ENCODE measurements at places on chromosomes 7 and 10.

- DNase-seq: no peak
Measured at GRCh38 chr7:36223851-36224250, 70.8 kb downstream of the EEPD1 start.

- no peak for DNase-seq
Measured at GRCh38 chr7:27156508-27156898, at the start of gene HOXA7. Gene HOXA7 (minus strand): TSS chr7:27156675. CDS start chr7:27156545, 130 bp downstream.

DNA sequence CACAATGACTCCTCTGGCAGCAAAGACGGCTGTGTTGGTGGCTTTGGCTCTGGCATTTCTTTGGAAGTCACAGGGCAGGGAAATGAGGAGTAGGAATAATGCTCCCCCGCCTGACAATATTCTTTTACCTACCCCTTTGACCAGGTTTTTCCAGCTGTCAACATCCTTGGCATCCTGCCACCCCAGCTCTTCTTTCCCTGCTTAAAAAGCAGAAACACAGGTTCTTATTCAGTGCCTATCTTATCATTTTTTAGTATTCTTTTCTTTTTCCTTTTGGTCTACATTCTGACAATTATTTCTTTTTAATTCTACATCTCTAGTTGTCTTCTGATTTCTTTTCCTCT lies 97.7 kb downstream of the CREB5 start:
- DNase-seq: no peak

DNA sequence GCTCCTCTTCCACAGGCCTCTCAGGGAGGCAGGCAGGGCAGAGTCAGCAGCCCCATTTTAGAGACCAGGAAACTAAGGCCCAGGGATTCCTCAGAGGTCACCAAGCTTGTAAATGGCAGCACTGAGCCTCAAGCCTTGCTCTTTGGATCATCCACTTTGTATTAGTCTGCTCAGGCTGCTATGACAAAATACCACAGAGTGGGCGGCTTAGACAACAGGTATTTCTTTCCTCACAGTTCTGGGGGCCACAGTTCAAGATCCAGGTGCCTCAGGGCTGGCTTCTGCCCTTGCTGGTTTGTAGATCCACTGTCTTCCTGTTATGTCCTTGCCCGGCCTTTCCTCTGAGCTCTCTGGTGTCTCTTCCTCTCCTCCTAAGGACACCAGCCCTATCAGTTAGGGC lies 151.2 kb downstream of the GRK5 start:
- DNase-seq: no peak

DNA sequence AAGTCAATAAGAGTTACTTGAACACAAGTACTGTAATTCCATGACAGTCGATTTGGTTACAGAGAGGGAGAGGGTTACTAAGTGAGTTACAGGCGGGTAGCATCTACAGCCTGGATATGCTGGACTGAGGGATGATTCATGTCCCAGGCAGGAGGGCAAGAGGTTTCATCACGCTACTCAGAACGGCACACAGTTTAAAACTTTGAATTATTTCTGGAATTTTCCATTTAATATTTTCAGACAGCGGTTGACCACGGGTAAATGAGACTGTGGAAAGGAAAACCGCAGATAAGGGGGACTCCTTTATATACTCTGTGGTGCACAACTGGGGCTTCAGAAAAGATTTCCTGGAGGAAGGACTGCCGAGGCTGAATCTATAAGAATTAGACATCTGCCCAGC lies 25.7 kb upstream of the LRRC4 start:
- no peak for DNase-seq

- DNase-seq: no peak
Measured at GRCh38 chr10:97454330-97455036, 8.5 kb downstream of the ZDHHC16 start.

- no peak for DNase-seq
Measured at GRCh38 chr7:126698446-126698845, 554.3 kb downstream of the GRM8 start.

- no peak for DNase-seq
Measured at GRCh38 chr10:35540296-35541164, 64.6 kb upstream of the GJD4 start.

DNA sequence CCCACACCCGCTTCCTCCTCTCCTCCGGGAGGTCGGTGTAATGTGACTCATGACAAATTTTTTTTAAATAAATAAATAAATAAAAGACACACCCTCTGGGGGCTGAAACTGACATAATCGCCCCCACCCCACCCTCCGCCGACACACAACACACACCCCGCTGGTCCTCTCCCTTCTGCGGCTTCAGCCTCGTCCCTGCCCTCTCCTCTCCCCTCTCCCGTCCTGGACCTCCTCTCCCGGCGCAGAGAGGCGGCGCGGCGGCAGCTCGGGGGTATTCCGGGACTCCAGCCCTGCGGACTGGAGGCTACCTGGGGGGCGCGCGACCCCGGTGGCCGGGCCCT lies 686 bp downstream of the ABI1 start:
- no peak for DNase-seq

GRCh38 chr7:28152594-28152993 lies 28.0 kb downstream of the JAZF1 start:
- DNase-seq: no peak

- DNase-seq: no peak
Measured at GRCh38 chr10:78651287-78651686, 417.5 kb upstream of the ZMIZ1 start.

DNA sequence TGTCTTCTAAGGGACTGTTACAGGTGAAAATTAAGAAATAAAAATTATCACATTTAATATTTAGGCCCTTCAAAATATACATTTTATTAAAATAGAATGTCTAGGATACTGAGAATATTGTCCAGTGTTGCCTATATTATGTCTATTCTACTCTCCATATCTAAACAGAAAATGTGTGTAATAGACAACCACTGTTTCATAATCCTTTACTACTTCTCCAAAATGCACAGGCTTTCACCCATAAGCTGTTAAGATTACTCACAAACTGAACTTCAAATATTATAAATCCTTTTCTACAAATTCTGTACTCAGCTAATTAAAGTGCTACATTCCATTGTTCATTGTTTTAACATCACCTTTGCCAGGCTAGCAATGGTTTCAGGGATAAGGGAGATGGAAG lies 56.7 kb upstream of the TFEC start:
- DNase-seq: no peak

DNA sequence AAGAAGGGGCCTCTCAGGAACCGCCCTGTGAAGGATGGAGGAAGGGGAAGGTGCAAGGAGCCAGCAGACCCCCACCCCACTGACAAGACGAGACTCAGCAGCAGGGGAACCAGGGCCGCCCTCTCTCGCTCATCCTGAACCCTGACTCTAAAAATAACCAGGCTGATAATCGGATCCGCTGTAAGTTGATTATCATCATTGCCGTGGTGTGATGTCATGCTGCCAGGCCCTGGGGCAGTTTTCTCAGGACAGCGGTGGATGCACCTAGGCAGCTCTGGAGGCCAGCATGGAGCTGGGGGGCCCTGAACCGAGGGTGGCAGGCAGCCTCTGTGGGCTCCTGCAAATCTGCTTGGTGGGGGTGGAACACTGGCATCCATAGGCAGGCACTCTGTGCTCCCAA lies 7.9 kb downstream of the RET start:
- DNase-seq: no peak

GRCh38 chr10:130062976-130063375 lies 47.7 kb downstream of the C10orf143 start:
- no peak for DNase-seq

- DNase-seq: peak; percentile 45
Measured at GRCh38 chr10:48279081-48279751, 4.7 kb upstream of the FRMPD2 start.

DNA sequence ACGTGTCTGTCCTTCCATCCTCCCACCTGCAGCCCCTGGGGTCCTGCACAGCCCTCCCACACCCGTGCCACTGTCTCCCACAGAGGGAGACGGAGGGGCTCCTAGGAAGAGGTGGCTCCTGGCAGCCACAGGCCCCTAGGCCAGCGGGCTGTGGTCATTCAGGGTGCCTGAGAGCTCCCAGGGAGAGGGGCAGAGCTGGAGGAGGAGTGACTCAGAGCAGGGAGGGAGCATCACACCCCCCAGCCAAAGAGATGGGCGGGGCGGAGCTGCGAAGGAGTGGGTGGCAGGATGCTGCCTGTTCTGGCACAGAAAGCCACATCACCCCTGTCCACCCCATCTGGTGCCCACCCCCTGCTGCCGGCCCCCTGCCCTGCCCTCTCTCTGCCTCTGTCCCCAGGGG lies 50.5 kb downstream of the STK32C start:
- no peak for DNase-seq

DNA sequence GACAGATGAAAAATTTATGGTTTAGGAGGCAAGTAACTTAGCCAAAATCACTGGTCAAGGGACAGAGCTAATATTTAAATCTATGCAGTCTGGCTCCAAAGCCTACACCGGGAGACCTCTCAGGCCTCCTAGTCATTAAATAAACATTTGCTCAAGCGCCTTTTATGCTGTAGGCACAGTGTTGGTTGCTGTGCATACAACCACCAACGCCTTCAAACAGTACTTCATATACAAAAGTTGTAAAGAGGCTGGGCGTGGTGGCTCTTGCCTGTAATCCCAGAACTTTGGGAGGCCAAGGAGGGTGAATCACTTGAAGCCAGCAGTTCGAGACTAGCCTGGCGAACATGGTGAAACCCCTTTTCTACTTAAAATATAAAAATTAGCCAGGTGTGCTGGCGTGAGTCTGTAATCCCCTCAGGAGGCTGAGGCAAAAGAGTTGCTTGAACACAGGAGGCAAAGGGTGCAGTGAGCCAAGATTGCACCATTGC lies 159.8 kb downstream of the MAGI2 start:
- DNase-seq: no peak

DNA sequence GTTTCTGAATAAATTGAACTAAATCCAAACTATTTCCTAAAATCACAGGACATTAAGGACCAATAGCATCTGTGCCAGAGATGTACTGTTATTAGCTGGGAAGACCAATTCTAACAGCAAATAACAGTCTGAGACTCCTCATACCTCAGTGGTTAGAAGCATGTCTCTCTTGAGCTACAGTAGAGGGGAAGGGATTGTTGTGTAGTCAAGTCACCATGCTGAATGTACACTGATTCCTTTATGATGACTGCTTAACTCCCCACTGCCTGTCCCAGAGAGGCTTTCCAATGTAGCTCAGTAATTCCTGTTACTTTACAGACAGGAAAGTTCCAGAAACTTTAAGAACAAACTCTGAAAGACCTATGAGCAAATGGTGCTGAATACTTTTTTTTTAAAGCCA lies 13.9 kb downstream of the MEST start:
- DNase-seq: no peak

- DNase-seq: no peak
Measured at GRCh38 chr10:101003639-101004206, 4.1 kb downstream of the LZTS2 start.

DNA sequence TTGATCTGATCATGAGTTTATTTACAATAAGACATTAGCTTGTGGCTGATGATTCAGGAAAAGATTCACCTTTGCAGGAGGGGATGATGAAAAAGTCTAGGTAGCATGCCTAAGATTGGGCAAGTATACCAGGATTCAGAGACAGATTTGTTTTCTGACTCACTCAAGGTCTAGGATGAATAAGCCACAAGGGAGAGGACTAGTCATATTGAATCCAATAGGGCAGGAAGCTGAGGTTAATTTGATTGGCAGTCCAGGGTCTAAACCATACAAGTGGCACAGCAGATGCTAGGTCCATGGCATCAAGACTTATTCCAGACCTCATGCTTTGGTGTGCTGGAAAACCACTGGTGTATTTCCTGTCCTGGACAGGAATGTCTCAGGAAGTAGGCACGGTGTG lies 1133.4 kb downstream of the XPNPEP1 start:
- no peak for DNase-seq

DNA sequence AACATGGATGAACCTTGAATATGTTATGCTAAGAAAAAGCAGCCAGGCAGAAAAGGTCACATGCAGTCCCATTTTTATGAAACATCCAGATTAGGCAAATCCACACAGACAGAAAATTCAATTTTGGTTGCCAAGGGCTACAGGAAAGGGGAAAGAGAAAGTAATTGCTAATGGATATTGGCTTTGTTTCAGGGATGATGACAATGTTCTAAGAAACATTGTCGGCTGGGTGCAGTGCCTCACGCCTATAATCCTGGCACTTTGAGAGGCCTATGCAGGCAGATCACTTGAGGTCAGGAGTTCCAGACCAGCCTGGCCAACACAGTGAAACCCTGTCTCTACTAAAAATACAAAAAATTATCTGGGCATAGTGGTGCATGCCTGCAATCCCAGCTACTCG lies 23.0 kb downstream of the ZNF33B start:
- DNase-seq: no peak

DNA sequence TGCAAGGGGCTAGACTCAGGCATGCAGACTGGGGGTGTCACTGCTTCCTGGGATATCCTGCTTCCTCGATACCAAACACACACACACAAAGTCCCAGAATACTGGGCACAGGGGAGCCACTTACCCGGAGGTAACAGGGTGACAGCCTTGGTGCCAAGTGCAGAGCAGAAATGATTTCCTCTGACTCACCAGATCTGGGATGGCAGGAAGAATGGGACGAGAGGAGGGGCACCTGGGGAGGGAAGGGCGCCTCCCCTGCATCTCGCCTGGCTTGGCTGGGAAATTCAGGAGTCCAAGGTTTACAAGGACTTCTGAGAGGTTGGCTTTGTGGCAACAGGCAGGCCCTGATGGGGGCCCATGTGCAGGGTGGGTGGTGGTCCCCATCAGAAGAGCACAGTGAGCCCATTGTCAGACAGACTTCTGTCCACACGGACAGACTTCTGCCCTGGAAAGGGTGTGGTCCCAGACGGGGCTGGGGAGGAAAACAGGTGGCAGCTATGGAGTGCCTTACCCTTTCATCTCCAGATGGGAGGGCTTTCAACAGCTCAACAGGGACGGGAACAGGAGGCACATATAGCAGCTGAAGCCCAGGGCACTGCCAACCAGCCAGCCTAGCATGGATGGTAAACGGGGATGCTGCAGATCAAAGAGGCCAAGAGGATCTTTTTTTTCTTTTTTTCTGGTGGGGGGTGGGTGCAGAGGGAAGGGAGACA lies 9.7 kb upstream of the CCL24 start:
- DNase-seq: no peak

DNA sequence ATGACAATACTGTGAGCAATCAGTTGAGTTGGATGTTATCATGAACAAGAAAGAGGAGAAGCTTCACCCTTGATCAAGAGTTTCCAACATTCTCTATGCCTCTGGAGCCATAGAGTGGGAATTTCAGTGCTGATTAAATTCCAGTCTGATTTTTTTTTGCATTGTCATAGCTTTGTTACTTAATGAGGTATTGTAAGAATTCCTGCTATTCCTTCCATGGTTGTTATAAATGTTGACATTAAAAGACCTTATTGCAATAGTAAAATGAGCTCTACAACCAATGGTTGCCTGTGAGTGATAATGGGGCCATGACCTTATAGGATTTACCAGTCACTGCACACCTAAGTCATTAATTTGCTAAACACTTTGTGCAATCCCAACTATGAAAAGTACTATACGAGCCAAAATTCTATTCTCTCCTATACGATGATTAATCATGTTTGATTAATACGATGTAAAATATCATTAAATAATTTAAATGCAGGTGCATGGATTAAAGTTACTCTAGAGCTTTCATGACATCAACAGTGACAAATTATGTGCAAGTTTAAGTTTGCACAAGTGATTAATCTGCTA lies 353.2 kb upstream of the KLF6 start:
- DNase-seq: no peak
